Vagina (tissue), 2 donors: ENCODE measurements at places on chromosomes 6 and 20.

DNA sequence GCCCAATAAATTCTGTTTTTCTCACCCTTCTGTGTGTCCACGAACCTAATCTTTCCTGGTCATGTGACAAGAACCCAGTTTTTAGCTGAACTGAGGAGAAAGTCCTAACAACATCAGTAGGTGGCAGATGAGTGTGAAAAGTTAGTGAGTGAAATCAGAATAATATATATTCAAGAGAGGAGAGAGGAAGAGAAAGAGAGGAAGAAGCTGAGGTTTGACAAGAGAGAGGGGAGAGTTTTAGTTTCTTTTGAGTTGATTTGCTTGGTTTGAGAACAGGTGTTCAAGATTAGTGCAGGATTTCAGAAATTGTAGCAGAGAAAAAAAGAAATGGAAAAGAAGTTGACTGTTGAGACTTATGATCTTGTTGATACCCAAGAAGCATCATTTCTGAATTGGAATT is 930.5 kb upstream of the FLRT3 start:
- no peak for DNase-seq

GRCh38 chr6:90941885-90942284 is 355.0 kb upstream of the MAP3K7 start:
- DNase-seq, result no peak

DNA sequence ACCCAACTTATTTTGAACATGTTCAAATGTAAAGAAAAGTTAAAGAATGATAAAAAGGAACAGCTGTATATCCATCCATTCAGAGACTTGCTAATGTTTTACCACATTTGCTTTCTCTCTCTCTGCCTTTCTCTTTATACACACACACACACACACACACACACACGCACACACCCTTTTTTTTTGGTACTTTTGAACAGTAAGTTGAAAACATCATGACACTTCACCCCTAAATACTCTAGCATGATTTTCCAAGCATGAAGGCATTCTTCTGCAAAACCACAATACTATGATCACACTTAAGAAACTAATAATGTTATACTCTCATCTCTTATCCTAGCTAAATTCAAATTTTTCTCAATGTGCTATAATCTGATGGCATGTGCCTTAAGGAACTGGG is 192.3 kb downstream of the UTRN start:
- no peak for DNase-seq

DNA sequence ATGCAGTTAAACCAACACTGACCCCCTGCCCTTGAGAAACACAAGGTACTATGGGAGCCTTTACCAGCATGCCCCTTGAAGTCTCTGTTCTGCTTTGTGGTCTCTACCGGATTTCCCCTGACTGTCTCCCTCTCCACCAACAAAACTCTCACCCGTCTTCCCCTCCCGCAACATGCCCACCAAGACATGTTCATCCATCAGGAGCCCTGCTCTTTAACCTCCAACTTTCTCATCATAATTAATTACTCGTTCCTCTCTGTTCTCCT is 1.1 kb downstream of the ZNF165 start:
- DNase-seq, result no peak

GRCh38 chr6:154909311-154909710 is 85.8 kb upstream of the TIAM2 start:
- no peak for DNase-seq
